ENCODE measurements at places on chromosomes 4 and X.

DNA sequence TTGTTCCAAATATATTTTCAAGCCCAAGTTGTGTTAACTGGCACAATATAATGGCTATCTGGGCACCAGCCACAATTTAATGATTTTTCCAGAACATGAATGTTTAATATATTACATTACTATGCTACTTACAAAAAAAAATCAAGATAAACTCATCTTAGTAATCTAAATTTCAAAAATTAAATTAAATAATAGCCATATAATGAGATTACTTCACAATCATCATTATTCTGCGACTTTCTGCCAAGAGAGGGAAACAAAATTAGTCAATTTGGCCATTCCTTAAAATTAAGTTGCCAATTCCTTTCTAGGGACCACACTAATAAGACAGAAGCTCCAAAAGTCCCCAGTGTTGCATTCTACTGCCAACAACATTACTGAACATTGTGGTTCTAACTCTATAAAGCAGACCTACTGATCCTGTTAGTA, 7.5 kb downstream of the NEK1 start:
- DNase-seq, result no peak

- no peak for DNase-seq
These were observed 2.4 kb downstream of the MEPE start for GRCh38 chr4:87835197-87835596.

- no peak for DNase-seq
These were observed 421 bp upstream of the PLAC1 start for GRCh38 chrX:134658760-134659023.

- no peak for DNase-seq
These were observed 62.5 kb upstream of the HOPX start for GRCh38 chr4:56743550-56743949.

DNA sequence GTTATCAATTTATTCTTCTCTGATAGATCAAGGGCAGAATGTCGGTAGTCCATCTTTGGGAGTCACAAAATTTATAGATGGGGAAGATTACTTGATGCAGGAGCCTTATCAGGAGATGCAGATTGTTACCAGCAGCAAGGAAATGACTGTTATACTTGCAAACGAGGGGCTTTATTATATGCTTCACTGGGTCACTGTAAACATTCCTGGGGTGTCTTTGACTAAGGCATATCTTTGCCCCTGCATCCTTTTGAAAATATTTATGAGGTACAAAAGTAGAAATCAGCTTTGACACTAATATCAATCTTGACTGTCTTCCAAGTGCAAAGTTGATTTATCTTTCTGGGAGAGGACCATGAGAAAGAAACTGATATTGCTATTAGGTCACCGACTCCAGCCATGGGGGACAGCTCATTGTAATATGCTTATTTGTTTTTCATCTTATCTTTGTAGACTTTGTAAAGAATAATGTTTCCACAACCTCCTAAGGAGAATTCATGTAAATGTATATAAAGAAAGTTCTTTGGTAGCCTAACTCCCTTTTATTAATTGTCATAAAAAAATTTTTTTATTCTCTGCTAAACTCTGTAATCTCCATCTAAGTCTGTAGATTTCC, 177.3 kb upstream of the EMCN start:
- DNase-seq, result no peak

DNA sequence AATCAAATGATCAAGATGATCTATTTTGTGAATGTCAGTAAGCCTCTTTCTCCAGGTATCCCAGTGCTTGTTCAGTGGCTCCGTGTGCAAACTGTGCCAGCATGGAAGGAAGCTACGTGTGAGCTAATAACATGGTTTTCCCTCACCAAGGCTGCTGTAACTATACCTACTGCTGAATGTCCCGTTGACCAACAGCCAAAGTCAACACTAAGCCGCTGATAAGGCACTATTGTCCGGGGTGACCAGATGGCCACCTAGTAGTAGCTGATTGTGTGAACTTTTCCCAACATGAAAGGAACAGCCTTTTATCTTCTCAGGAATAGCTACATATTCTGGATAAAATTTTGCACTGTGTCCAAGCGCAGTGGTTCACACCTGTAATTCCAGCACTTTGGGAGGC, 58.0 kb upstream of the ABCG2 start:
- DNase-seq, result no peak

DNA sequence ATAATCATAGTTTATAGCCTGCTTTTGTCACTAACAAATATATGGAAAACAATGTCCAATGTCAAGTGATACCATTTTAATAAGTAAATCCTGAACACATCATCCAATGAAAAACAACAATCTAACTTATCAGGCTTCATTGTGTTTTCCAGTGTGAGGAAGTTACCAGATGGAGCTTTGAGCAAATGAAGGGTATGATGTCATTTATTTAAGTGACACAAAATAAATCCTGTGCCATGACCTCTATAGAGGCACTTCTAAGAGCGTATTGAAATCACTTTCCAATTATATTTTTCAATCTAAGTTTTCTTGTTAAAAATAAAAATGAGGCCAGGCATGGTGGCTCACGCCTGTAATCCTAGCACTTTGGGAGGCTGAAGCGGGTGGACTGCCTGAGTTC, 48.2 kb upstream of the NMU start:
- no peak for DNase-seq

DNA sequence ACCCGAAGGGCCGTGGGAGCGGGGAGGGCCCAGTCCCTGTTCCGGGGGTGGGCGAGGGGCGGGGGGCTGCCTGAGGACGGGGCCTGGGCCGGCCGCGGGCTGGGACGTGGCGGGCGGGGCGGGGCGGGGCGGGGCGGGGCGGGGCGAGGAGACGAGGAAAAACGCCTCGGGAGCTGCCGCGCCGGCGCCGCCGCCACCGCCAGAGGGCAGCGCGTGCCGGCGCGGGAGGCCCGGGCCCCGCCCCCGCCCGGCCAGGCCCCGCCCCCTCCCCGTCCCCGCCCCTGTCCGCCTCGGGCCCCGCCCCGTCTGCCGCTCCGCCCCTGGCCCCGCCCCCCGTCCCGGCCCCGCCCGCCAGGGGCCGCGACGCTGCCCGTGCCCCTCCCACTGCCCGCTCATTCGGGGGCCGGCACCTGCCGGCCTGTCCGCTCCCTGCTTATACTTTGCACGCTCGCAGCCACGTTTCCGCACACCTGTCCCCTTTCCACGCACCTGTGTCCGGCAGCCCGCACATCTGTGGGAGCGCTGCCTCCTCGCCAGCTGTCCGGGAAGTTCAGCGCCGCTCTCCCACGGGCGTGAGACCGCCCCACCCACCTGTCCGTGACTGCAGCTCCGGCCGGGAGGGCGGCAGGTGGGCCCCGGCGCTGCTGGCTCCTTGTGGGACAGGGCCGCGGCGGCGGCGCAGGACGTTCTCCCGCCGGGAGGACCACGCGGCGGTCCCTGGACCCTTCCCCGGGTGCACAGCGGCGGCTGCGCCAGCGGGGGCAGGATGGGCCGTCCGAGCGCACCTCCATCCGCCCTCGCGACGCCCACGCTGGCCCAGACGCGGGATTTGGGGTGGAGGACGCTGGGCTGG, 1.7 kb upstream of the FGFRL1 start:
- DNase-seq, result no peak

DNA sequence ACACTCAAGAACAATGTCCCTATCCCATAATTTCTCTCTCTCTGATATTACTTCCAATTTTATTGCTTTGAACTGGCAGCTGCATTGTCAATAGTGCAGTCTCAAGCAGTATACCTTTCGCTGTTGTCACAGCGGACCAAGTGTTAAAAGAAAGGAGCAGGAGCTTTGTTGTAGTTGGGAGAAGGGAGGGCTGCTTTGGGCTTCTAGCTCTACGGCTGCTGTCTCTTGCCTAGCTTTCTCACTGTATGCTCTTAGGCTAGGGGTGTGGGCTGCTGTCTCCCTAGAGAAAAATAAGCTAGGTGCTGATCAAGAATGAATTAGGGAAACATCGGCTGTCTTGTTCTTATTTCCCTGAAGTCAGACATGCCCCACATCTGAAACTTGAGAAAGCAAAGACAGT, 52.5 kb downstream of the TRPC5OS start:
- no peak for DNase-seq

DNA sequence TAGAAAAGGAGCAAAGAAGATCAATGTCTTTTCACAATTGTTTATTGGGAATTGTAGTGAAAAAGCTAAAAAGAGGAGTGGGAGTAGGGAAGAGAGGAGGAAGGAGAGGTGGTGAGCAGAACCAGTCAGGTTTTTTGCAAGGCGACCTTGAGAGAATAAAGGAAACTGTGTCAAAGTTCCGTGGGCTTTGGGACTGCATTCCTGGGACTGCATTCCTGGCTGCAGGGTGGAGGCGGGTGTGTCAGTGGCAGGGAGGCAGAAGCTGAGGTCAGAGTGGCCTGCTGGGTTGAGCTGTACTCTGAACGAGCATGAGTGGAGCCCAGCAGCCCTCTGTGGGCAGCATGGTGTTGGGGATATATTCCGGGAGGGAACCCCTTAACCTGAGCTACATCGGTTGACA, 66.8 kb upstream of the UCP1 start:
- DNase-seq, result no peak

- no peak for DNase-seq
These were observed 1.3 kb downstream of the SMARCAD1 start for GRCh38 chr4:94208918-94209317.

- DNase-seq, result no peak
These were observed 48.0 kb upstream of the APELA start for GRCh38 chr4:164828955-164829354.

DNA sequence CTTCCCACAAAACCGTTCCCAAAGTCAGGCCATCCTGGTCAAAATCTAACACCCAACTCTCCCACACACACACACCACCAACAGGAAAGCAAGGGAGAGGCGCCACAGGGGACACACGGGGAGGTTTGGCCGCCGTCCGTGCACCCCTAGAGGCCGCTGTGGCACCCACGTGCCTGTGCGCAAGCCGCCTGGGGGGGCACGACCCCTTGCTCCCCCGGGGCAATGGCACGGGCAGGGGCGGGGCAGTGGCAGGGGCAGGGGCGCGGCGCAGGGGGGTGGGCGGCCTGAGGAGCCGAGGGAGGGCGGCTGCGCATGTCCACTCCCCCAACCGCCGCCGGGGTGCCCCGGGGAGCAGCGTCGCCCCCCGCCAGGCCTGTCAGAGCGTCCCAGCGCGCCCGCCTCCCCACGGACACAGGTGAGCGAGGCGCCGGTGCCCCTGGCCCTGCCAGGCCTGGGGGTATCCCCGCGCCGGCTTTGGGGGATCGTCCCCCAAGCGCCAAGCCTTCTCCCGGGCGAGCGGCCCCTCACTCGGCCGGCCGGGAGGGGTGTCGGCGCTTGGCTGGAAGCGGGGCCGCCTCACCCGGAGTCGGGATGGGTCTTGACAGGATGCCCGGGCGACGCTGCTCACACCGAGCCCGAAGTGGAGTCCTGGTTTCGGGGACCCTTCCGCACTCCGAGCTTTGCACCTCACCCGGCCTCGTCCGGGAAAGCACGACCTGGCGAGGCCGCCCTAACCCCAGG, at the start of gene ERAS:
Gene ERAS, plus strand, starts transcription at position 379 of the 741 bp plus-strand sequence. CDS start 2,611 bp downstream, outside the sequence.
- no peak for DNase-seq

DNA sequence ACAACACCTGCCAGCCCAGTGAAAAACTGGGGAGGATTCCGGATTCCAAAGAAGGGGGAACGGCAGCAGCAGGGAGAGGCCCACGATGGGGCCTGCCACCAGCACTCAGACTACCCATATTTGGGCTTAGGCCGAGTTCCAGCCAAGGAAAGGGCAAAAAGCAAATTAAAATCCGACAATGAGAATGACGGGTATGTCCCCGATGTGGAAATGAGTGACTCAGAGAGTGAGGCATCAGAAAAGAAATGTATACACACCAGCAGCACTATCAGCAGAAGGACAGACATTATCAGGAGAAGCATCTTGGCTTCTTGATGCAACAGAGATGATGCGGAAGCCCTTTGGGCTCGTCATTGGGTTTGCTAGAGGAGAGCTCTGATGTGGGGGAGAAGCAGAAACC, 62.4 kb downstream of the JADE1 start:
- DNase-seq, result peak; percentile 93

Data from AG04450 (cell line).